ENCODE measurements at places on chromosomes 2 and 18.
A peak's percentile ranks its signal among the peaks of the same experiment; 100 is the strongest.

DNA sequence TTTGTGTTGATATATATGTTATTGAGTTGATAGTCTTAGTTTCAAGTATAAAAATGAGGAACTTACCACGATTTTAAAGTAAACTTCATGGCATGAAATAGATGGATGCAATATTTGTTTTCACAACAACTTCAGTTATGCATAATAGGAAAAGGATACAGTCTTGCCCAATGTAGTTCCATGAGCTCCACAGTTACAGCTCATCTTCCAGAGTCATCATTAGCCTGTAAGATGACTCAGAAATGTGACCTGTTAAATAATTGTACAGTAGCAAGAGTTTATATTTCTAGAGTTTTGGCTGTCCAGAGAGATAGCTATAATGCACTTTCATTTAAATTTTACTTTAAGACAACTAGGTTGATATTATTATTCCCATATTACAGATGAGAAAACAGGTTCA lies 80.9 kb upstream of the ARHGAP28 start:
- peak; percentile 13 for DNase-seq

DNA sequence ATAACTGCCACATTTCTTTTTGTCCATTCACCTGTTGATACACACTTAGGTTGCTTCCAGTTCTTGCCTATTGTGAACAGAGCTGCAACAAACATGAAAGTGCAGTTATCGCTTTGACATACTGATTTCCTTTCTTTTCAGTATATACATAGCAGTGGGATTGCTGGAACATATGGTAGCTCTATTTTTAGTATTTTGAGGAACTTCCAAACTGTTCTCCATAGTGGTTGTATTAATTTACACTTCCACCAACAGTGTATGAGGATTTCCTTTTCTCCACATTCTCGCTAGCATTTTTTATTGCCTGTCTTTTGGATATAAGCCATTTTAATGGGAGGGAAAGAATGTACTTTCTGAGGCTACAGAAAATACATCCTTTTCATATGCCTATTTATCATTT lies 167.4 kb downstream of the GULP1 start:
- no peak for DNase-seq

GRCh38 chr18:12477606-12478005 lies 69.9 kb downstream of the PRELID3A start:
- no peak for DNase-seq

- DNase-seq: no peak
These were observed 26.0 kb upstream of the ATOH8 start for GRCh38 chr2:85727798-85728197.

DNA sequence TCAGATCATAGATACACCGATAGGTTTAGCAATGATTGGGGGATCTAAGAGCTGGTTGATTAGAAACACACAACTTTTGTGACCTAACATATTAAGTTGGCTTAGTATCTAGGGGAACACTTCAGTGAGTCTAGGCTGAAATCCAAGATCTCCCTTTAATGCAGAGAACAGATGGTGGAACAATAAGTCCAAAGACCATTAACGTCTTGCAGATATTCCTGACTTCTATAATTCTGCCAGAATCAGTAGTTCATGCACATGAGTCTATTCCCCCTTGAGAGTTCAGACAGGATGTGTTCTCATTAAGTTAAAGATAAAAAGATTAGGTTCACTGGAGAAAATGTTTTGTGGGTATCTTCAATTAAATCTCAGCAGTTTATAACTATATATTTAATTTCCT lies 506.5 kb downstream of the TSN start:
- DNase-seq: no peak

- peak; percentile 14 for DNase-seq
These were observed 54.9 kb downstream of the MGAT5 start for GRCh38 chr2:134308474-134309385.

DNA sequence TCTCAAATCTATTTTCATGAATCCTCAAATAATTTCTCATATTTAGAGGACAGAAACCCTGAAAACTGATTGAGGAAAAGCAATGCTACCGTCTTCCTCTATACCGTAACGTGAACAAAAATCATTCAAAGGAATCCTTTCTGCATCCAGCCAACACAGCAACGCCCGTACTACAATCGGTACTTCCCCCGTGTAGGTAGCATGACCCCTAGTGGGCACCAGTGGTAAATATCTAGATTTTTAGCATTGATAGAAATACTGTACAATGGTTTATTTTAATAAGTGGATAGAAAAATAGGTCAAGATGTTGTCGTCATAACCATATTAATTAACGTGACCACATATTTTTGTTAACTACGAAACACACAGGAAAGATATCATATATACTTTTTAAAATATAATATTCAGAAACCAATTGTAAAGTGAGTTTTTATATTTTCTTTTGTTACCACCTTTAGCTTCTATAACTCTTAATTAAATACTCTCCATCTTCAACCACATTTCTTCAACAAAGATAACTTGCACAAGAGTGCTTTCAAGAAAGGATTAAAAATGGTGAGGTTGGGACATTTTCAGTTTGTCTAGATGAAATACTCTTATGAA lies 194.1 kb downstream of the SS18 start:
- DNase-seq: peak; percentile 65

GRCh38 chr18:29248805-29249204 lies 1071.9 kb upstream of the CDH2 start:
- DNase-seq: no peak

- no peak for DNase-seq
These were observed 11.2 kb upstream of the B3GNT2 start for GRCh38 chr2:62184512-62185230.

DNA sequence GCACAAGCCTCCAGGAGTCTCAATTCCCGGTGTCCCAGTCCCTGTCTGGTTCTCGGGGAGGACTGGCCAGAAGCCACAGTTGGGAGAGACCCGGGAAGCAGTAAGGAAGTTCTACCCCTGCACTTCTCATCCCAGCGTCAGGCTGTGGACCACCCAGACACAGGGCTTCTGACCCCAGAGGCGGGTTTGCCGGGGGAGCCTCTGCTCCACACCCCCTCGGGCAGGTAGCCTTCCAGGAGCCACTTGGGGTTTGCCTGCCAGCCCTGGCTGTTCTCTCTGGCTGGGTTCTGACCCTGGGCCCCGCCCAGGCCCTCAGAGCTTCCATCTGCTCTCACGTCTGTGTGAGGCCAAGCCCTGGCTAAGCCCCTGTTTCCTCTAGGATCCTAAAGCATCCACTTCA lies 94.4 kb upstream of the GPC1 start:
- DNase-seq: no peak

GRCh38 chr18:76679259-76679658 lies 143.1 kb upstream of the ZNF236 start:
- no peak for DNase-seq

DNA sequence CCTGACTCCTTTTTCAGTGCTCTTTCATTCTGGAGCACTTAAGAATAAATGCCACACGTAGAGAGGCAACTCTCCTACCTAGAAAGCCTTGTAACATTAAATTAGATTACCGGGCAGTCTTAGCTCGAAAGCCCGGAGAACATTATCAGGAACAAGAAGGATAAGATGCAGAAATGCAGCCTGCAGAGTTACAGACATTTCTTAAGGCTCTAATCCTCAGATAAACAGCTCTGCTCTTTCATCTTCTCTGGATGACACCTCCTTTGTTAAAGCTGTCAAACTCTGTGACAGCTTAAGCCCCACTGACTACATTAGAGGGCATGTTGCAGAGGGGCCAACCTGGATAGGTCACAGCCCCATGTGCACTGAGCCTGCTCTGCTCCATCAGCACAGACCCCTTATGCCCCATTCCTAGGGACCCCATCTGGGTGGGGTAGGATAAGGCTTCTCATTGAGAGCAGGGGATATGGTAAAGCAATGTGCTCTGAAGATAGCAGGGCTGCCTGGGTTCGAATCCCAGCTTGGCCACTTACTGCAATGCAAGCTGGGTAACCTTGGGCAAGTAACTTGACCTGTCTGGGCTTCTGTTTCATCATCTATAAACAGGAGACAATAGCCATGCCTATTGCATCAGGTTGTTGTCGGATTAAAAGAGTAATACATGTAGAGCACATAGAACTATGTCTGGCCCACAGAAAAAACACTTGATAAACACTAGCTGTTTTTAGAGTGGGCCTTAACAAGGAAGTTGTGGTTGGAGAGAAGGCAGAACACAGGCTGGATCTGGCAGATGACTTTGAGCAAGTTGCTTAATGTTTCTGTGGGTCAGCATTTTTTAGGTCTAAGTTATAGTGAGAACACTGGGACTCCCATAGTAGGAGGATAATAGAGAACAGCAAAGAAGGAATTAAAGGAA lies 111.4 kb downstream of the THNSL2 start:
- no peak for DNase-seq

DNA sequence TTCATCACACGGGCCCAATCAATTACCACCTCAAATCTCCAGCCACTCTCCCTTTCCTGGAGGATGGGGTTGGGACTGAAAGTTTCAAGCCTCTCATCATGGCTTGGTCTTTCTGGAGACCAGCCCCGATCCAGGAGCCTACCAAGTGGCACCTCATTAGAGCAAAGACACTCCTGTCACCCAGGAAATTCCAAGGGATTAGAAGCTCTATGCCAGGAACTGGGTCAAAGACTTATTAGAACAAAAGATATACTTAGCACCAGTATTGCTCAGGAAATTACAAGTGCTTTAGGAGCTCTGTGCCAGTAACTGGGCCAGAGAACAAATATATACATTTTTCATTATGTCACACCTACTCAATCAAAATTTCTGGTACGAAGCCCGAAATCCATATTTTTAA lies 14.3 kb downstream of the SLC25A52 start:
- no peak for DNase-seq

GRCh38 chr2:191152482-191153240 lies 1.9 kb upstream of the STAT4 start:
- no peak for DNase-seq

- DNase-seq: no peak
These were observed 507.9 kb upstream of the CDH2 start for GRCh38 chr18:28684746-28685355.

DNA sequence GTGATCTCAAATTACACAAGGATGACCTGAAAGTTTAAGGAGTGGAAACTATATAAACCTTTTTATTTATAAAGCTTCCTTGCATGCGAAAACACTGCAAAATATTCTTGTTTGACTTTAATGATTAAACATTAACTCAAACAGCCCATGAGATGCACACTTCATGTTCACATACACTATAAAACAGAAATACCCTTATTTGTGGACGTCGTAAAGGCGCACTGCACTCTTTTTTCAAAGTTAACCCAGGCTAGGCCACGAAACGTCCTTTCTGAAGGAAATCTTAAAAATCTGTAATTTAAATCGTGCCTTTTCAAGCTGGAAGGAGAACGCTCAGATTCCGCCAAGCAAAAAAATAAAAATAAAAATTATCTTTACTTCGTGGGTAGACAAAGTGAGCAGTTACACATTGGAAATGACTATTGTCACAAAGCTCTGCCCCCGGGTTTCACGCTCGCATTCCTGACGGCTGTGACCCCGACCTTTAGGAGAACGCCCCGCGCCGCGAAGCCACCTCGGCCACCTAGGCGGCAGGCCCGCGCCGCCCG lies 728 bp downstream of the FAM168B start:
- DNase-seq: no peak

- no peak for DNase-seq
These were observed 8.2 kb downstream of the FBXO11 start for GRCh38 chr2:47897883-47898731.

GRCh38 chr18:57004366-57005121 lies 142.3 kb upstream of the BOD1L2 start:
- peak; percentile 56 for DNase-seq

GRCh38 chr2:86336675-86337243 lies 667 bp downstream of the REEP1 start:
- DNase-seq: no peak

GRCh38 chr2:71801969-71802368 lies 345.7 kb downstream of the CYP26B1 start:
- DNase-seq: peak; percentile 70

DNA sequence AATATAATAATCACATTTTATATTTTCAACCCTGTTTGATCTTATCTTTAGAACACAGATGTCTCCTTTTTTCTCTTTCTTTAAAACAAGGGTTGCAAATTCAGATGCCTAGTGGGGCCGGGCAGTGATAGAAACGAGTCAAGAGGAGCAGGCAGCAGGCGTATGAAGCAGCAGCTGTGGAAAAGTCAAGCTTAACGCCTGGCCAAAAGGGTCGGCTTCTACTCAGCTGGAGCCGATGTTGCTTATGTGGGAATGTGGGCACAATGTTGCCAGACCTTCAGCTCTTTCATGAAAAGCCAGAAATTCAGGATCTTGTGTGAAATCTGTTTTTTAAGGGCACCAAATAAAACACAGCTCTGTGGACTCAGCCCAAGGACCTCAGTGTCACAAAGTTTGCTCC lies 642.7 kb downstream of the ARHGAP15 start:
- DNase-seq: no peak

GRCh38 chr2:43950383-43951008 lies 45.3 kb downstream of the LRPPRC start:
- DNase-seq: peak; percentile 69

GRCh38 chr2:235690082-235690808 lies 196.4 kb downstream of the AGAP1 start:
- no peak for DNase-seq

- DNase-seq: no peak
These were observed 7.8 kb downstream of the COLEC11 start for GRCh38 chr2:3602553-3603339.

GRCh38 chr2:203033395-203033794 lies 18.7 kb downstream of the NBEAL1 start:
- DNase-seq: no peak

- peak; percentile 70 for DNase-seq
These were observed 91.0 kb upstream of the CCBE1 start for GRCh38 chr18:59787998-59788790.

- DNase-seq: no peak
These were observed 247.6 kb downstream of the SLC8A1 start for GRCh38 chr2:40204268-40204667.

DNA sequence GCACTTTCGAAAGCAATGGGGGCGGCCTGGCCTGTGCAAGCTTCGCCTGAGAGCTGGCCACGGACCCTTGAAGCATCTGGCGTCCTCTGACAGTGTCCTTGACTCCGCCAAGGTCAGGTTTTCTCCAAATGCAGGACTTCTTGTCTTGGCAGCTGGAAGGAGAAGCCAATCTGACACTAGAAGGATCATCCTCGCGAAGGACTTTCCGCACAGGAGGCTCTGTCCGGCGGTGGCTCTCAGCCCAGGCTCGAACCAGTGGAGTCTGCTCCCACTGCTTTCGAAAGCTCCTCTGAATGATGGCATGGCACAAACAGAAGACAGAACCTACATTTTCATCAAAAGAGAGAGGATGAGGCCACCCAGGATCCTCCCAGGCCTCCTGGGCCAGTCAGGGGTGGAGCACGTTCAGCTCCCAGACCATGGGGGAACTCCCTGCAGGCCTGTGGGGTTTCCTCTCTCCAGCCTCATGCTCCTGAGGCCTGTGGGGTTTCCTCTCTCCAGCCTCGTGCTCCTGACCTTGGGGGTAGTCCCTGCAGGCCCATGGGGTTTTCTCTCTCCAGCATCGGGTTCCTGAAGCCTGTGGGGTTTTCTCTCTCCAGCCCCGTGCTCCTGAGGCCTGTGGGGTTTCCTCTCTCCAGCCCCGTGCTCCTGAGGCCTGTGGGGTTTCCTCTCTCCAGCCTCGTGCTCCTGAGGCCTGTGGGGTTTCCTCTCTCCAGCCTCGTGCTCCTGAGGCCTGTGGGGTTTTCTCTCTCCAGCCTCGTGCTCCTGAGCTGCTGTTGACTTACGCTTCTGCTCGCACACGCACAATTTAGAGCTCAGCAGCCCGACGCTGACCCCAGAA lies 396.5 kb upstream of the SALL3 start:
- no peak for DNase-seq

Measured in PC-3 (cell line).